Fibroblast of skin of right biceps (primary cell): ENCODE measurements at places on chromosomes 7 and 10.

DNA sequence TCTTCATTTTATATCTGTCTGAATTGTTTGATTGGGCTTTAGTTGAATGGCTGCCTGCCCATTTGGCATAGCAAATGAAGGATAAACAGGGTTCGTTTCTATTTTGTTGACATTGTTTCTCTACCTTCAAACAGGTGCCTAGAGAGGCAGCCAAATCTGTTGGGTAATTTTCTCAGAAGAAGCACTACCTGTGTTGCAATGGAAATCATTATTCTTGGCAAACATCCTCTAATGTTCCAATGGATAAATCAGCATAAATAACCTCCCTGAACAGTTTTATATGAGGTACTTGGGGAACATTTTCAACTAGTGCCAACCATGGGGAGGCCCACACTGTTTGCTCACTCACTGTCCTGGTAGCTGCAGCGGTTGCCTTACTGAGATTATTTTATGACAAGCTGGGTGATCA, 64.4 kb upstream of the PLPP4 start:
- no peak for DNase-seq

- DNase-seq = no peak
Measured at GRCh38 chr7:54782314-54782713, 23.3 kb upstream of the SEC61G start.

DNA sequence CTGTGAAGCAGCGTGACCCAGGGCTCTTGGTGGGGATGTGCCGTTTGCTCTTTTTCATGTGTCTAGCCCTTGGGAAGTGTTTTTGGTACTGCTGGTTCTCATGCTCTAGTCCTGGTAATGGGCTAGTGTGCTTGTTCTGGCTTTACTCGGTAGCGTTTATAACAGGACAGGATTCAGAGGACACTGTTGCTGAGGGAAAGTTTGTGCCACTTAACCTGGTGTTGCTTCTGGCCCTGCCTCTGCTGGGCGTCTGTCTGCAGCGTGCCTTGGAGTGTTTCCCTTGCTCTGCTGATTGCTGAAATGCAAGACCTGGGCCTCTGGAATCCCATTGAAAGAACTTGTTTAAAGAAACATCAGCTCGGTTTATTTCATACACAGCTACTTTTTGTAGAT, 35.0 kb downstream of the INPP5A start:
- no peak for DNase-seq

- DNase-seq = peak; percentile 30
Measured at GRCh38 chr10:103153302-103154197, 39.5 kb downstream of the NT5C2 start.

DNA sequence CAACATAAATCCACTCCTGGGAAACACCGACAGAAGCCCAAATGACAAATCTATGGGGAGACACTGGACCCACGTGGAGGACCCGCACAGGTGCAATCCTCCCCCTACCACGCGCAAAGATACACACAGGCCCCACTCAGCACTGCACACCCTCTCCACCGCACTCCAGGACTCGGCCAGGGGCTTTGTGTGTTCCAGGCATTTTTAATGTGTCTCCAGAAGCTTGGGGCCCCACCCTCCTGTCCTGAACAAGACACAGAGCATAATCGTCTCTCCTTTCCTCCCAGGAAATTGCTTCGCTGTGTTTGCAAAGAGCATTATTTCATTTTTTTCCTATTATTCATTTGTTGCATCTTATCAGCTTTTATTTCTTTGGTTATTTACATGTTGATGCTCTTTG, 82.8 kb downstream of the GLI3 start:
- no peak for DNase-seq

DNA sequence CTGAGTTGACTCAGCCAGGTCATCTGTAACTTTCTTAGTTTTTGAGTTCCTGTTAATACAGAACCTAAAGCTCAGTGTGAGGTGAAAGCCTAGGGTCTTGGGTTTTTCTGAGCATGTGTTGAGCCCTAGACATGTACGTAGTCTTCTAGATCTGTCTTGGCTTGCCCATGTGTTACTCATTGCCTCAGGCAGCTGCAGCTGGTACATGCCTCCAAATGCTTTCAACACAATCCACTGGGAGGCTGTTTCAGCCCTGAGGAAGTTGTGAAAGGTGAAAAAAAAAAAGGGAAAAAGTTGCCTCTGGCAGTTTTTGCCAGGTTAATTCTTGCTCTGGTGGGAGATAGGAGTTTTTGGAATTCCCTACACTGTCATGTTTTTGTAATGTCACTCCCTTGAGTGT, 134.6 kb downstream of the RNF216 start:
- peak; percentile 58 for DNase-seq

DNA sequence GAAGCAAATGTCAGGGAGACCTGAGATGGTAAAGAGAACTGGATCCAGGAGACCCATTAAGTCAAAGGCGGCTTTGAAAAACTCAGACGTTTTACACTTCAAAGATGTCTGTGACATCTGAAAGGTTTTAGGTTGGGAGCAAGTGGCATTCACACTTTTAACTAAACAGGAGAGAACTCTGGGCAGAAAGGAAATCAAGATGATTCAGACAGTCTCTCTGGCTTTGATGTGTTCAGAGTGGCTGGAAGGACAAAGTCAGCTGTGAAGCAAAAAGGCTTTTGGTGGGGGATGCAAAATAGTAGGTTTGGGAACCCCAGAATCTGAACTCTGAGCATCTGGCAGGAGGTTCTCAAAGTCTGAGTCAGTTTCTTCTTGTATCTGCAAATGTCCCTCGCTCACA, 66.6 kb downstream of the PRKCQ start:
- no peak for DNase-seq

DNA sequence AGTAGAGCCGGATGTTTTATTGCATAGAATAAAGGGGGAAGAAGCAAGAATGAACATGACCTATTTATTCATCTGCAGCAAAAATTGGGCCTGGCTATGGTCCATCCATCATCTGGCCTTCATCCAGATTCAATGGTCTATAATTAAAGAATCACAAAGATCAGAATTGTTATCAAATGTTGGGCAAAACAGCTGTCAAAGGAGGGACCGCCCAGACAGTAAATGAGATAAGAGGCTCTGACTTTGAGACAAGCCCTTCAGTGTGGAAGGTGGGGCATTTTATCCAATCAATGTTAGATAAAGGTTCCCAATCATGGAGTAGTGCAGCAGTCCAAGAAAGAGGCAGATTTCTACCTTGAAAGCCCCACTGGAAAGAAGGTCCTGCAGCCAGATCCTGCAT, 153.5 kb downstream of the PARD3 start:
- no peak for DNase-seq

DNA sequence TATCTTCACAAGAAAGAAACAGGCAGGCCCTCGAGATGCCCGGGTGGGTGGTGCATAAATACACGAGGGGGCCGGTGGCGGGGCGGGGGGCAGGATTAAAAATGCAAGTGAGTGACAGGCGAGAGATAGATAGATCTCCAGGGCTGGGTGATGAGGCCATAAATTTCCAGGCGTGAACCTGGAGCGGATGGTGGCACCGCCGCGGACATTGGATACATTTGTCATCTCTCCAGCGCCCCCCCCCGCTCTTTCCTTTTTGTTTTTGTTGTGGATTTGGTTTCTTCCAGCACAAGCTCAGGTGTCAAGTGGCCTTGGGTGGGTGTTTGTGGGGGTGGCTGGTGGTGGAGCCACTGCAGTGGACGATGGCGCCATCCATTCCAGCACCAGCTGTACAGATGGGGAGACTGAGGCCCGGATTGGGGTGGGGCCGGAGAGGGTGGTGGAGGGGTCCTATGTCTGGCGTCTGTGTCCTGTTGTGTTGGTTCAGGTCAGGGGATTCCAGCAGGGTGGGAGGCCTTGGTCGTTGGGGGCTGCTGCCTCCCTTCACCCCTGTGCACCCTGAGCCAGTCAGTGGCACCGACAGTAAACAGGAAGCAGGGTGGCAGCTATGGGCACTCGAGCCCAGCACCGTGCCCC, 2.9 kb downstream of the ELFN1 start:
- DNase-seq = no peak

- peak; percentile 86 for DNase-seq
Measured at GRCh38 chr10:96073722-96074121, 30.3 kb downstream of the CCNJ start.

DNA sequence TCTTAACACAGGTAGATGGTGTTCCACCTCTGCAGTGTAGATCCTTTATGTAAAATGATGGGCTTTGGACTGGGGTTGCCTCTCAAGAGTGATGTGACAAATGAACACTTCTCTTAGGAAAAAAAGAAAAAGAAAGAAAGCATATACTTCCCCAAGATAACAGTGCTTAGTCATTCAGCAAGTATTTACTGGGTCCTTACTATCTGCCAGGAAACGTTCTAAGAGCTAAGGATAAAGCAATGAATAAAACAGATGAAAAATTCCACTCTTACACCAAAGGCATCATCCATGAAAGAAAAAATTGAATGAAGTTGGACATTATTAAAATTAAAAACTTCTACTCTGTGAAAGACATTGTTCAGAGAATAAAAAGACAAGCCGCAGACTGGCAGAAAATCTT, 177.3 kb downstream of the C7orf25 start:
- peak; percentile 68 for DNase-seq

DNA sequence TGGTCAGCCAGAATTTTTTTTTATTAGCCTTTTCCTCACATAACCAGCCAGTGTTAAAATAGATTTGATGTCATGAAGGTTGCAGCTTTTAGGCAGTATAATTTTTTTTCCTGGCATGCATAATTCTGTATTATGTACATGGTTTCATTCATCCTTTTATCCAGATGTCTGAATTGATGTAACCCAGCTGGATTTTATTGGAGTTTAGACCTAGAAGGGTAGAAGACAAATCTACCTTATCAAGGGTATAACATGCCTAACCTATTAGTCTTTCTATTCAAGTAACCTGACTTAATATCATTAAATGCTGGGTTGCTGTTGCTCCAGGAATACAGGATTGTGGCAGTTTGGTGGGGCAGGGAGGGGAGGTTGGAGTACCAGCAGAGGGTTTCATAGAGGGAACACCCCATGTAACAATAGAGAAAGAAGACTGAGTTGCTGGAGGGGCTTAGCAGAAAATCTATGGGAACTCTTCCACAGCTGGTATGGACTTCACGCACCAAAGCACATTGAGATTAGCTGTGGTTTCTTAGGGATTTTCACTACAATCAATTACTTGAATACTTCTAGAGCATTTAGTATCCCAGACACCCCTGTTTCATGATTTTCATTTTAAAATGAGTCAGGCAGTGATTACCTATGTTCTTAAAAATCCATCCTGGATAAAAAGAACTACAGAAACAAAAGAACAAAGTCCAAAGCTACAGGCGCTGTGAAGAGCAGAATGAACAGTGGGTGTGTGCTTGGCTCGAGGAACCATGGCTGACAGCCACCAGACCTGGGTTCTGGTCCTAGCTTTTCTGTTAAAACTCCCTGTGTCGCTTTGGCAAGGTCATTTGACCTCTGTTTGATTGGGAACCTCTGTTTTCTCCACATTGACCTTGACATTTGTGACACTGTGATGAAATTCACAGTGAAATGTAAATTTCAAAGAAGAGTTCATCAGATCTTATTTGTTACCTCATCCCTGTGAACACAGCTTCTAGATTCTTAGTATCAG, 93.5 kb downstream of the CREM start:
- DNase-seq = no peak

GRCh38 chr10:73096449-73097304, at the start of gene P4HA1:
Gene P4HA1 (minus strand): TSS chr10:73096866. CDS start chr10:73074883, 21,983 bp downstream.
- peak; percentile 98 for DNase-seq

- DNase-seq = no peak
Measured at GRCh38 chr7:125412890-125413665, 483.5 kb upstream of the POT1 start.

DNA sequence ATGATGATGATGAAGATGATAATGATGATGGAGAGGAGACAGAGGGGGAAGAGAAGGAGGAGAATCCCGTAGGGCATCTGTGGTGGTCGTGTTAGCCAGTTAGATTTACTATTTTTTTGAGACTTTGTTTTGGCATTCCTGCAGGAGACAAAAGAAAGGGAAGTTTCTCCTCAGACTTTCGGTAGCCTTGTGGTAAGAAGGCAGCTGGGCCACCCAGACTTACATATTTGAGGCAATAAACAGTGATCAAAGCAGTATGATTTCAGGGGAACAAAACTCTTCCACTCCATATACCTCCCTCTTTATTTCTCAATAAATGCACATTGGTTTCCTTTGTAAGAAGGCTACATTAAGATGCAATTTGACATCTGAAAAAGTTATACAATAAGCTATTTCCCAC, 32.4 kb upstream of the BICC1 start:
- no peak for DNase-seq

- no peak for DNase-seq
Measured at GRCh38 chr7:36002900-36003299, 150.2 kb upstream of the EEPD1 start.

DNA sequence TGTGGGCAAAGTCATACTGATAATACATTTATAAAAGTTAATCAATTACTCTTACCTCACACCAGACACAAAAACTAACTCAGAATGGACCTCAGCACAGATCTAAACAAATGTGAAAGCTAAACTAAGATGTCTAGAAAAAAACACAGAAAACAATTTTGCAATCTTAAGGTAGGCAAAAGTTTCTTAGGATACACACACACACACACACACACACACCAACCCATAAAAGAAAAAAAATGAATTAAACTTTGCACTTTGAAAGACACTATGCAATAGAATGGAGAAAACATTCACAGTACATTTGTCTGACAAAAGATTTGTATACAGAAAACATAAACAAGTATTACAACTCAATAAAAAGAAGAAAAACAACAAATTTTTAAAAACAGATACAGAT, 70.8 kb upstream of the ZNRF2 start:
- DNase-seq = no peak

DNA sequence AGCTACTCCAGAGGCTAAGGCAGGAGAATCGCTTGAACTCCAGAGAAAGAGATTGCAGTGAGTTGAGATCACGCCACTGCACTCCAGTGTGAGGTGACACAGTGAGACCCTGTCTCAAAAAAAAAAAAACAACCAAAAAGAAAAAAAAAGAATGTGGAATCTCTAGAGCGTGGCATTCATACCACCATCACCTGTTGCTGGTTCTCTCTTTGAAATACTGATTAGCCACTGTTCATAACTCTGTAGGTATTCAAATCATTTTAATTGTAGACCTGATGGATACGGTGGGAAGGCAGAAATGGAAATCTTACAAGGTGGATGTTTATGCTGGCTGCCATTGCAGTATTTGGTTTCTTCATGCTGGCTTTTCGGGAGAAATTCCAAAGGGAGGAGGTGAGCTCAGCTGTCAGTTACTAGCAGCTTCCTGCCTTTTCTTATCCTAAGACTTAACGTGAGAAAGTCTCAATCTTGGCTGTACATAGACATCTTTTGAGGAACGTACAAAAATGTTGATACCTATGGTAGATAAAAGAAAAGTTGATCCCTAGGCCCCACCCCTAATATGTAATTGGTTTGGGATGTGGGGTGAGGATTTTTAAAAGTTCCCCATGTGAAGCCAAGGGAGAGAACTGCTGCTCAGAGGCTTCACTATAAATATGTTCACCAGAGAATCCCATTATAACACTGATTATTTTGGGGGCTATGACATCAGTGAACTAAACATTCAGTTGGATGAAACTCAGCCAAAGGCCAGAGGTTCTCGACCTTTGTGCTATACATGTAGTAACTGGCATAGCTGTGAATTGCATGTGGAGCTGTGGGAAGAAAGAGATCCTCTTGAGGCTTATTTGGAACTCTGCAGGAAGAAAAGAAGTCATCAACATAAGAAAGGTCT, 26.9 kb upstream of the MKLN1 start:
- peak; percentile 14 for DNase-seq
